Stimulated activated CD8-positive, alpha-beta memory T cell treated with anti-CD3 and anti-CD28 coated beads, Interleukin-15, amount 100 ng/mL, for 24 hours (primary cell): ENCODE measurements at places on chromosomes 5 and 9.

GRCh38 chr5:173721601-173722232, 105.3 kb upstream of the BOD1 start:
- DNase-seq, result no peak

GRCh38 chr9:3893519-3893918, 367.7 kb upstream of the RFX3 start:
- DNase-seq, result no peak

DNA sequence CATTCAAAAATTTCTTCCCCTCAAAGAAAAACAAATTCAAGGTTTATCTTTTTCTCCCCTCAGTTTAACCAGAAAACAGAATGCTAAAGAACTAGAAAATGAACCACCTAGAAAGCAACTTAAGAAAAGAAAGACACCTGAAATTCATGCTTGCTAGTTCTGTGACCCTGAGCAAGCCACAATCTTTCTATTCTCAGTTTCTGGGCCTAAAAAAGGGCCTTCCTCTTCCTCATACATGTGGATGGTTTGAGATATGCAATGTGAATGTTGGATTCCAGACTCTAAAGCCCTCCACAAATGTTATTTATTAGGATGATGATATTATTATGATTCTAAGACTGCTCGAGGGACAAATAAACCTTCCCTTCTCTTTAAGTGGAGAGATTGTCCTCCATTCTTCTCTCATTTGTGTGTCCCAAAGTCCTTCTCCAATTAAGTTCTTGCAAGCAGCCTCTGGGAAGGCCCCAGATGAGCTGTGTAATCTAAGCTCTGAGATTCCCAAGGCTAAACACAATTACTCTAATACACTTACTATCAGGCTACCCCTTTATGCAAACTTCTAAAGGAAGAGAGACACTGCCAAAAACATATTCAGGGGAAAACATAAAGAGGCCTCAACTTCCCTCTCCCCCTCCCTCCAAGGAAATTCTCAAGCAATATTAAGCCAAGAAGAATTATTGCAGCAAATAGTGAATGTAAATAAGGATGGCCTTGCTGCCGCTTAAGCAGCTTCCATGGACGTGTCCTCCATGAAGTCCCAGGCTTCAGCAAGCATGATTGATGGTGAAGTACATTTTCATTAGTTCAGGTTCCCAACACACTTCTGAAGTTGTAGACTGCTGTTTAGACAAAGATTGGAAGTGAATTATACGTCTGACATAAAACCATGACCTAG, 80.2 kb downstream of the PRKACG start:
- no peak for DNase-seq

DNA sequence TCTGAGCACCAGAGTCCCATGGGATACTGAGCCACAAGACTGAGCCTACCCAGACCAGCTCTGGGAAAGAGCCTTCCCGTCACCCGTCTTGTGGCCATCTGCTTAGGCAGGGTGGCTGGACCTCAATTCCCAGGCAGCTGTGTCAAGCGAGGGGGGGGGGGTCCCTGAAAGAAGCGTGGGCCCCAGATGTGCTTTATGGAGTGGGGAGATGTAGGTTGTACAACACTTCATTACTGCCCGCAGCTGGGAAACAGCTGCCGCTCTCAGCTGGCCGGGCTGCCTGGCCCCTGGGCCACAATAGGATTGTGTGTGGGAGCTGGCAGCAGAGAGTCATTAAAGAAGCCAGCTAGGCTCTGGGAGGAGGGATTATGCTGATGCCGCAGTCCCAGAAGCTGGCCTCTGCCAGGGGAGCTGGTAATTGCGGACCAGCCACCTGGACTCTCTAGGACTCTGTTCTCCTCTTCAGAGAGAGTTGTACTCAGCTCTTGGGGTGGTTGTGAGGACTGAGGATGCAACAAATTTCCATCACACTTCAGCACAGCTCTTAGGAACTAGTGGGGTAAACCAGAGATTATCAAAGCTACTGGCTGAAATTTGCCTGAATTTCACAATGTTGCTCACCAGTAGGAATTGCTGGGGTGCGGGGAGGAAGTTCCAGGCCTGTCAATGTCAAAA, 145.4 kb downstream of the GADD45G start:
- no peak for DNase-seq

GRCh38 chr5:136811551-136811950, 446.2 kb upstream of the TRPC7 start:
- no peak for DNase-seq

DNA sequence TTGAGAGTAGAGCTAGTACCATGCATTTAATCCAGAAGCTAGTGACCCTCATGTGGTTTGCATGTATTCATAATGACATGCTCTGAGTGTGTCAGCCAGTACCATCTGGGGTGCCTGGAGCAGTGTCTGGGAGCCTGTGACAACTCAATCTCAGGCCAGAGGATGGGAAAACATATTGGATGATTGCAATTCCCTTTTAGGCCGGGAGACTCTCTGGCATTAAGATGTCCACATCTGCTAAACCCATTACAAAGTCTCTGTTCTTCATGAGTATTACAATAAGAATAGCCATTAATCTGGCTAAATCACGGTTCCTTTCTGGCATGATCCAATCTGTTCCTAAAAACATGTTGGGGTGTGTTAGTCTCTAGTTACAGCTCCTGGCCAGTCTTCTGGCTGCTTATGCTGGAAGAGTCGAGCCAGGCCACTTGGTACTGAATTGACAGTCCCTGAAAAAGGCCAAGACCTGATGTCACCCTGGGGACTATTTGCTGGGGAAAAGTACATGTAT, 475.7 kb downstream of the ENC1 start:
- DNase-seq, result no peak

DNA sequence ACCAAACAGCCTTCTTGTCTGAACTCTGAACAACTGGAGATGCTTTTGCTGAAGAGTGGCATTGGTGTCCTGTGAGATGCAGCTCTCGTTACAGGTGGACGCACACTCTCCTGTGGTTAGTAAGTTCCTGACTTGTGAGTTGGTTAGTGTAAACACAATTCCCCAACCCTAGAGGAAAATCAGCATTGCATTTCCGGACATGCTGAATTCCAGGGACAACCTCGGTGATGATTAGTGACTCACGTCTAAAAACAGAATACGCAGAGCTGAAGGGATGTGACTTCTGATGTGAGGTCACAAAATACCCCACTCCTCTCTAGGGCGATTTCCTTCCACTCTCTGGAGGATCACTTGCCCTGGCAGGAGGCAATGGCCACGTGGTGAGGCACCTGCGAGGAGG, 5.0 kb downstream of the OR2V2 start:
- DNase-seq, result no peak

- DNase-seq, result no peak
Observed at GRCh38 chr5:144774197-144774596, 603.5 kb downstream of the KCTD16 start.

DNA sequence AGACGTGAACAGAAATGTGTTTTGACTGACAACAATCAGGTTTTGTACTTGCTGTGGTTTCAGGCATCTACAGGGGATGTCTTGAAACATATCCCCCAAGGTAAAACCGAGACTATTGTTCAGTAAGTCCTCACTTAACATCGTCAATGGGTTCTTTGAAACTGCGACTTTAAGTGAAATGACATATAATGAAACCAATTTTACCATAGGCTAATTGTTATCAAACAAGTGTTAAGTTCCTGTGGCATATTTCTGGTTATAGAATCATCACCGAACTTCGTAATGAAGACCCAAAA, 16.4 kb upstream of the OMD start:
- DNase-seq, result no peak

DNA sequence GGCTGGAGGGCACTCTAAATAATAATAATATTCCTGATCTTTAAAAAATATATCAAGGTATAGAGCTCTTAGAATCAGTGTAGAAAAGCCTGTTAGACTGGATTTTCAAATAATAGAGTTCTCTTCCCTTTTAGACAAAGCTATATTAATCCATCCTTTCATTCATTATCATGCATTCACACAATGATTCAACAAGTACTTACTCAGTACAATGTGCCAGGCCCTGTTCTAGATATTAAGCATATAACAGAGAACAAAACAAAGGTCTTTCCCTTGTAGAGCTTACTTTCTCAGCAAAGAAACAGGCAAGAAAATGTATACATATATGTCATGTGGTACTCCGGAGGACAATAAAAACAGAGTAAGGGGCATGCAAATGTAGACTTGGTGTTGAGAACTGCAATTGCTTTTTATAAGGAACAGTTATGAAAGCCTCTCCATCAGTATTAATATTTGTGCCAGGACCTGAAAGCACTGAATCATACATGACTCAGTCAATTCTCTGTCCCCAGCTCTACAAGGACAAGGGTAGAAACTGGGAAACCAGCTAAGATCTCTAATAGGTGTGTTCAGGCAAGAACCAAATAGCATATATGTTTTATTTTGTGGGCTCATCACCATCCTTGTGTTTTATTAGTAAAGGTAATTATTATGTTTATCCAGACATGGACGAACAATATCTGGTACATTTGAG, 72.2 kb downstream of the PIP5K1B start:
- DNase-seq, result no peak

DNA sequence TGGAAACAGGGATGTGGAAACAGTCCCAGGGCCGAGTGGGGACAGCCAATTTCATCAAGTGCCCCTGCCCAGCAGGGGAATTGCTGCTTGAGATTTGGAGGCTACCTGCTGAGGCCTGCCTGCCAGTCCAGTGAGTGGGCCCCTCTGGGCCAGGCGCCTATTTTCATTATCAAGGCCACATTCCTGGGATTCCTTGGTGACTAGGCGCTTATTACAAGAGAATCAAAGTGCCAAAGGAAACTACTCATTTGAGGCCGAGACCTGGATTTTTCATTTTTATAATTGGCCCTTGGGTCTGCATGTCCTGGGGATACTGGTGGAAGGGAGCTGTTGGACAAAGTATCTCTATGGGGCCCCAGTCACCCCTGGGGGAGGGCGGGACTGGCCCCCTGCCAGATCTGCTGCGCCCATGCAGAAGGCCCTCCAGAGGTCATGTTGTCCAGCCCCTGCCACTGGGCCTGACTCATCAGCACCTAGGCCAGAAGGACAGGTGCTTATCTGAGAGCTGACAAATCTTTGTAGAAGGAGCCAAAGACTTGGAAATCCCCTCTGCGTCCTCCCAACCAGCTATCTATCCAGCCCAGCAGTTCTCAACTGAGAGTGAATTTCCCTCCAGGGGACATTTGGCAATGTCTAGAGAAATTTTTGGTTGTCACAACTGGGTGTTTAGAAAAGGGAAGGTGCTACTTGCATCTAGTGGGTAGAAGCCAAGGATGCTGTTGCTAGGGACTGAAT, 45.6 kb downstream of the FOXI1 start:
- DNase-seq, result no peak

DNA sequence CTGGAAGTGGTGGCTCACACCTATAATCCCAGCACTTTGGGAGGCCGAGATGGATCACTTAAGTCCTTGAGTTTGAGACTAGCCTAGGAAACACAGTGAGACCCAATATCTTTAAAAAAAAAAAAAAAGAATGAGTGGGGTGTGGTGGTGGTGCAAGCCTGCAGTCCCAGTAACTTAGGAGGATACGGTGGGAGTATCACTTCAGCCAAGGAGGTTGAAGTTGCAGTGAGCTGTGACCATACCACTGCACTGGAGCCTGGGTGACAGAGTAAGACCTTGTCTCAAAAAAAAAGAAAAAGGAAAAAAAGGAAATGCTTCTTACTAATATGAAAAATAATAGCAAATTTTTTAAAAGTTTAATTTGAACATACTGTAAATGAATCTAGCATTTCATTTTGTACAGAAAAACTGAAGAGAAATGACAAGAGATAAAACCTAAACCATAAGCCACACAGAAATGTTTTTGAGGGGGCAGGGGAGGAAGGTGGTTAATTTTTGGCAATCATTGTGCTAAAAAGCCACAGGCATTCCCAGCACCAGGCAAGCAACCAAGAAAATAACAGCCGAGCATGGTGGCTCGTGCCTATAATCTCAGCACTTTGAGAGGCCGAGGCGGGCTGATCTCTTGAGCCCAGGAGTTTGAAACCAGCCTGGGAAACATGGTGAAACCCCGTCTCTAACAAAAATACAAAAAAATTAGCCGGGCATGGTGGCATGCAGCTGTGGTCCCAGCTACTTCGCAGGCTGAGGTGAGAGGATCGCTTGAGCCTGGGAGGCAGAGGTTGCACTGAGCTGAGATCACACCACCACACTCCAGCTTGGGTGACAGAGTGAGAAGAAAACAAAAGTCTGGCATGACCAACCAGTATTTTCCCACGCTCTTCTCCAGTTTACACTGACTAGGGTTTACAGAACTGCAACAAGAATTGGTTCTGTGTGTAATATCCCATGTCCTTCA, 114.5 kb upstream of the NR5A1 start:
- DNase-seq, result no peak

GRCh38 chr5:128904805-128905567, 60.3 kb upstream of the SLC27A6 start:
- DNase-seq, result no peak

GRCh38 chr5:132753135-132753987, 6.1 kb downstream of the CCNI2 start:
- no peak for DNase-seq
